CD4-positive, alpha-beta T cell treated with Interleukin-12 subunit alpha and Interleukin-12 subunit beta, for 1 hour (primary cell): ENCODE measurements at places on chromosomes 13 and 19.

DNA sequence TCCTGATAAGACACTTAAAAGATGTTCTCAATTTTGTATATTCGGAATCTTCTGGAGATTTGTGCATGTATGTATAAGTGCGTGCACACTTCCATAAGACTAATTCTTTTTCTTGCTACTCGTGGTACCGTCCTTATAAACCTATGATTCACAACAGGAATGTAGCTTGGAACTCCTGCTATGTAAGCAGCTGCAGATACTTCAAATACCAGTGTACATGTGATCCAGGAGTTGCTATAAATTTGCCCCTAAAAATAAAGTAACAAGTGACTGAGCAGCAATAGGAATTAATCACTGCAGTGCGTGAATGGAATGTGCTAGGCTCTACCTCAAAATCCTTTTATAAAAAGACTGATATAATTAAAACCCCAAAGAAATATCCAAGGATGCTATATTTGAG lies 214.9 kb downstream of the KLF5 start:
- no peak for DNase-seq

DNA sequence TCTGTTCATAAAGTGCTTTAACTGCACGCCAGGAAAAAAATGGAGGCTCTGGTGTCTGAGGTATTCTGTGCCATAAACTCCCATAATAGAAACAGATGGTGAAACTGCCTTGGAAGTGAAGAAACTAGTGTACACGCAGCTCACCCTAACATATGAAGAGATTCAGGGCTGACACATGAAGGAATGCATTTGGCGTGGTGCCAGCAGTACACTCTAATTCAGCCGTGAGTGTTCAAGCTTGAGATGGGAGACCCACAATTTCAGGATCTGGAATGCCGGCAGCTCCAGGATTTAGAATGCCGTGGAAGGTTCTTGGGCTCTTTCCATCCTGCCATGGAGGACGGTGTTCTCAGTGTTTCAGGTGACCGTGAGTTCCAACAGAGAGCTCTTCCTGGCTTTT lies 478.4 kb downstream of the TSHZ3 start:
- DNase-seq: no peak

GRCh38 chr19:39099341-39099740 lies 15.2 kb downstream of the ACP7 start:
- DNase-seq: no peak

DNA sequence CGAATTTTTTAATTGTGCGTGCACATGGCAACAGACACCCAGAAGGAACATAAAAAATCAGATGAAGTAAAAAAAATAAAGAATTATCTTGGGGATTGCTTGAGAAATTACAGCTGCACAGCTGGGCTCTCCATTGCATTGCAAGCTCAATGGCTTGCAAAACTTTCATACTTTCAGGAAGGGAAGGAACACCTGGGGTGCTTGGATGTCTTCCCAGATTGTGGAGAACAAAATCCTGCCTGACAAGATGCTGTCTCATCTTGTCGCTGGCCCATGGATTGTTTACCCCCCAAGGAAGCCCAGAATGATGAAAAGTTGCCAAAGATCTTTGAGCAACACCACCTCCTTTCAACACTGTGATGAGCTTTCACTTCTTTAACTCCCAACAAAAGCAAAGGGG lies 11.0 kb upstream of the CASP14 start:
- DNase-seq: no peak
